ENCODE measurements at places on chromosomes 6 and 20.

GRCh38 chr20:41692479-41693135, 74.4 kb upstream of the CHD6 start:
- DNase-seq, result peak; percentile 62

GRCh38 chr6:112066606-112067005, 12.7 kb downstream of the CCN6 start:
- no peak for DNase-seq

- DNase-seq, result no peak
Observed at GRCh38 chr20:33783818-33784217, 27.3 kb upstream of the CHMP4B start.

- DNase-seq, result no peak
Observed at GRCh38 chr6:119440953-119441352, 91.4 kb upstream of the MAN1A1 start.

Measured in activated CD4-positive, CD25-positive, alpha-beta regulatory T cell (primary cell).